ENCODE measurements at places on chromosomes 11 and 22. TPM values are rescaled to one million over a fixed set of nuclear protein-coding genes. Genes with fewer than 3 reads are reported as not detected.

DNA sequence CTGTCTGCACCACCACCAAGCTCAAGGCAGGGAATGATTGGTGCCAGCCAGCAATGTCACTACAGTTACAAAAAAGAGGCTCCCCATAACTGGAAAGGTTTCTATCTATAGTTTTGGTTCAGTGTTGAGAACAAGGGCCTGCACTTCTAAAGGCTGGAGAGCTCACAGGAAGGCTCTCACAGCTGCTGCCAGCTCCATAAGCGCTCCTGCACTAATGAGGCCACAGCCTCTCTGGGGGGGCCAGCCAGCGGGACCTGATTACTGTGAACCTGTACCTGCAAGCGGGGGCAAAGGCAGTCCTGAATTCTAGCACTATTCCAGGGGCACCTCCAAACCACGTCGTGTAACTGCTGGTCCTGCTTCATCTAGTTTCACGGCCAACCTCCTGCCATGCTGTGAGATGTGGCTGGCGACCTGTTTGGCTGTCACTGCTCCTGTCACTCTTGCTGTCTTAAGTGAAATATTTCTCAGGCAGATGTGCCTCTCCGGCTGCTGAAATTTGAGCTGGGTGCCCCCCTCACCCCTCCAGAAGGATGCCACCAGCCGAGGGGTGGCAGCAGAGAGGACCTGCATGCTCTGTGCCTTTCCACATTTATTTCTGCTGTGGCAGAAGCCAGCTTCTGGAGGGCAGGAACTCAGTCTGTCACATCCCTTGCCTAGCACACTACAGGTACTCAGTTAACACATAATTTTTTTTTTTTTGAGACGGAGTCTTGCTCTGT, 53.3 kb upstream of the ARFGAP3 start:
- DNase-seq, result no peak

- DNase-seq, result no peak
Observed at GRCh38 chr22:47249370-47249928, 487.0 kb downstream of the TBC1D22A start.

DNA sequence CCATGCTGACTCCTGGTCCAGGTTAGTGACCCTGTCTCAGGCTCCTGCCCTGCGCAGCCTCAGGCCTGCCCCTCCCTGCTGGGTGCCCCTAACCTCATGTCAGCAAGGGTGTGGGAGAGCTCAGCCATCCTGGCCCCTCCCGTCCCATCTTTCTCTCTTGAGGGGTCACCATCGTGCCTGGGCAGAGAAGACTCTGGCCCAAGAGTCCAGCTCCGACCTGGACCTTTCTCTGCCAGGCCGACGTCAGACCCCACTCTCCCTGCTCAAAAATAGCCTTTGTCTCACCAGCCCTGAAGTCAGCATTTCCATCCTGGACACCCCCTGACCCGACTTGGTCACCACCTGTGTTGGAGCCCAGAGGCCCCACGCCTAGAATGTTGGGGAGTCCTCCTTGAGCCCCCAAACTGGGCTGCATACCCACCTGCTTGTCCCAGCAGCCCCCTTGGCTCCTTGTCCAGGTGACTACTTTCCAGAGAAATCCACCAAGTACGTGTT, 4.9 kb downstream of the SCGB1C1 start:
- no peak for DNase-seq

CREB3L1 gene
- 18.4 TPM for total RNA-seq

MRGPRF gene
- total RNA-seq, result 75.7 TPM

TECTA gene
- total RNA-seq, result 0.75 TPM
